NCI-H1092 treated with DMSO at 0.1 percent for 48 hours (cell line): ENCODE measurements at places on chromosomes 7 and 10.

- DNase-seq, result no peak
Measured at GRCh38 chr10:124651402-124651891, 92.7 kb downstream of the FAM53B start.

DNA sequence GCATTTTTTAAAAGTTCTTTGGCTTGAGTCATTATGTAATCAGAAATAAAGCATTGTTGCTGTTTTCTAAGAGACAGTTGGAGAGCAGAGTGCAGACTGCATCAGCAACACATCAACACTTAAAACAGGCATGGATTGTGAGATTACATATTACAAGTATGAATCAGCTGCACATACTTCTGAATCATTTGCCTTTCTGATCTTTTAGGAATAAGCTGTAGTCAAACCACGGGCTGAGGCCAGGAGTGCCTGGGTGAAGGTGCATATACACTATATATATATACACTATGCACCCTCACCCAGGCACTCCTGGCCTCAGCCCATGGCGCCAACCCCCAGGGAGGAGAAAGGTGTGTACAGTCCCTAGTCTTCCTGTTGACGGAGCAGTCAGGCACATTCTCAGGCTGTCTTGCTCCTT is 52.4 kb upstream of the DLX6 start:
- DNase-seq, result no peak

- no peak for DNase-seq
Measured at GRCh38 chr10:63727636-63728035, 206.4 kb downstream of the REEP3 start.

DNA sequence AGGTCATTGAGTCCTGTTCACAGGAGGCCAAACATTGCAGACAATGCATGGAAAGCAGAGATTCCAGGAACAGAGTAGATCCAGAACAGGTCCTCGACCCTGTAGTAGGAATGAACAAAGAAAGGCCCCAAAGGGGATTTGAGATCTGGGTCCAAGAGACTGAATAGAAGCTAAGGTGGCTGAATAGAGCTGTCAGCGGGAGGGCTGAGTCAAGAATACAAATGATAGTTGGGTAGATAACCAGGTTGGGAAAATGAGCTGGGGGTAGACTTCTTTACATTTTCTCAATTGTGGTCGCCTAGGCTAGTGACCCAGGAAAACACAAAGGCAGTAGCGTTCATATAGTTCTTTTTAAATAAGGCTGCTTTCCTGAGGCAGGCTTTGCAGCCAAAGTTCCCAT is 103.4 kb upstream of the ELMO1 start:
- DNase-seq, result no peak

GRCh38 chr7:143373255-143373794 is 7.8 kb upstream of the ZYX start:
- DNase-seq, result no peak

GRCh38 chr7:54967377-54967776 is 51.4 kb upstream of the EGFR start:
- no peak for DNase-seq

DNA sequence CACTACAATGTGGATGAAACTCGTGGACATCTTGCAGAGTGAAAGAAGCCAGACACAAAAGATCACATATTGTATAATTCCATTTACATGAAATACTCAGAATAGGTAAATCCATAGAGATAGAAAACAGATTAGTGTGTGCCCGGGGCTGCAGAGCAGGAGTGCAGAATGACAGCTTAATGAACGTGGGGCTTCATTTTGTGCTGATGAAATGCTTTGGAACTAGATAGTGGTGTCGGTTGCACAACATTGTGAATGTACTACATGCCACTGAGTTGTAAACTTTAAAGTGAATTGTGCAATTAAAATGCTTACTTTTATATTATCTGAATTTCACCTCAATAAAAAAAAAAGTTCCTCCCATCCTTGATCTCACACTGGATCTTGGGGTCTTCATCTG is 31.8 kb upstream of the CARD11 start:
- DNase-seq, result no peak

GRCh38 chr7:33968591-33968990 is 63.3 kb downstream of the BMPER start:
- no peak for DNase-seq

GRCh38 chr7:46880508-46881196 is 701.3 kb downstream of the TNS3 start:
- DNase-seq, result no peak
